Hematopoietic multipotent progenitor cell treated with erythropoietin and hydrocortisone succinate and interleukin-3 and kit ligand, for 15 days (in vitro differentiated cells): ENCODE measurements at places on chromosomes 5 and 9.

DNA sequence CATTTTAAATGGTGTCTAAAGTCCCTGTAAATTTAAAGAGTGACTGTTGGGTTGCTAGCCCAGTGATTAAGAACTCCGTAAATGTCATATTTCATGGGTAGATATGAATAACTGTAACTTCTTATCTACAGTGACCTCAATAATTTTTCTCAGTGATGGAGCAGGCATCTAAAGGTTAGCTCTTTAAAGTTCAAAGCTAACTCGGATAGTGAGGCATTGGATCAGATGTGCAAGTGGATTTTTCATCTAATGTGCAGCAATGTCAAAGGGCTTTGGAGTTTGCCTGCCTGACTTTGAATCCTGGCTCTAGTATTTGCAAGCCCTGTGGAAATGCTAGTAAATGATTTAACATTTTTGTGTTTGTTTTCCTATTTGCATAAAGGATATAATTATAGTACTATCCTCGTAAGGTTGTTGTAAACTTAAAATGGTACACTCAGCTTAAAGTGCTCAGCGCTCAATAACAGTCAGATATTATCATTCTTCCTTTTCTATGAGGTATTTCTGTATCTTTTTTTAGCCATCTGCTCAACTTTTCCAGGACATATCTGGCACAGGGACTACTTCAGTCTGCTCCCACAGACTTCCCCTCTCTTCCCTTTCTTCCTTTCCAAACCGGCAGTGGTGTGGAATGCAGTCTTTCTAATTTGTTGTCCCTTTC, 163.7 kb upstream of the ELL2 start:
- DNase-seq: no peak

DNA sequence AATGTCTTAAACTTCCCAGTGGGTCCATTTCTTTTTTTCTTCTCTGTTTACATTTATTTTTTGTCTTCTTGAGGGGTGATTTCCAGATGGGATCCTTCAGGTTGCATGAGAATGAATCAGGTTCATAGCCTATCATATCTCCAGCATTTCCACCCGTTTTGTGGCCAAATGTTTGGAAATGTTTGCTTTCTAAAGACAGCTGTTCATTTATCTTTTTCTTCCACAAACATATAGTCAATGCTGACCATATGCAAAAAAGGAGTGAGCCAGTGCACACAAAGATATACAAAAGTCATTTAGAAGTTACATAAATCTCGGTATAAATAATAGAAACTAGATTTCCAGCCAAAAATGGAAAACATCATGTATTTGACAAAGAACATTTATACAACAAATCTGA, 71.6 kb upstream of the STC2 start:
- DNase-seq: no peak

DNA sequence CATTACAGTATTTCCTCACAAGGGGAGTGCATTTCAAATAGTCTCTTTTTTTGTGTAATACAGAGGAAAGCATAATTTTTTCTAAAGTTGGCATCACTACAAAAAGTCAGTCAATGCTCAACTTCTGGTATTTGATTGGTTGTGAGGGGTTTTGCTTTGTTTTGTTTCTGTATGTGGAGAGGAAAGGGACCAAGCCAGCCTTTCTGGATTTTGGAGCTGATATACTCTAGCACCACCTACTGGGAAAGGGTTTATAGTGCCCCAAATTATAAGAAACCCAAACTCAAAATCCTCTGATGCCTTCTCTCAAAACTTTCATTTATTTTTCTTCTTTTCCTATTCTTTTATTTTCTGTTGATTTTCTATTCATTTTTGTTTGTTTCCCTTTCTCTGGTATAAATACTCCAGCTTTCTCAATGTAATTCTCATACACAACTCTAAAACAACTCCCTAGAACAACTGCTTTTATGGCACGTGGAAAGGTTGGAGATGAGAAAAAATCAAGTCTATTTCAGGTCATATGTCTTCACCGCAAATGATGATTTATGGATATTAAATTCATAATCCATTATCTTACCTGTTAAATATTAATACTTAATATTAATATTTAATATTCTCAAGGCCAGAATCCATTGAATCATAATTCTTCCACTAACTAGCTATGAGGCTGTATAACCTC, 69.5 kb upstream of the ANXA1 start:
- peak; percentile 9 for DNase-seq

GRCh38 chr9:98598861-98599260, 109.9 kb downstream of the GABBR2 start:
- no peak for DNase-seq

- DNase-seq: no peak
These were observed 647.0 kb downstream of the EFNA5 start for GRCh38 chr5:107023732-107024131.
